Naive thymus-derived CD8-positive, alpha-beta T cell (primary cell): ENCODE measurements at places on chromosomes 13 and 19. TPM values are rescaled to one million over a fixed set of nuclear protein-coding genes. Genes with fewer than 3 reads are reported as not detected.

DNA sequence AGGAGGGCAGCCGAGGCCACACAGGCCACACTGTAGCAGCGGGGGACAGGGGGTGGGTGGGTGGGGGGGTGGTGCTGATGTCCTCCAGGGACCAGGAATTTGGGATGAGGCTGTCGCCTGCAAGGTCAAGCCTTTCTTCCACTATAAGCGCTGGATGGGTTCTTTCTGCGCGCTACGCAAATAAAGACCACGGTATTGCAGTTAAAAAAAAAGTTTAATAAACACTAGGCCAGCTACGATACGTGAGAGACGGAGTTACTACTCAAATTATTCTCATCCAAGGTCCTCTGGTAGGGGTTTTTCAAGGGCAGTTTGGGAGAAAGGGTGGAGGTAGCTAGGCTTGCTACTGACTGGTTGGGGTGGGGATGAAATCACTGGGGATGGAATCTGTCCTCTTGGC, 508 bp upstream of the ZNF44 start:
- no peak for DNase-seq
- H3K27ac ChIP-seq = peak overlapping the region; percentile 98
- H3K4me3 ChIP-seq = peak overlapping the region; percentile 91
- peaks cover 18% of the 10 kb centered on the region for H3K4me1 ChIP-seq
- H3K27me3 ChIP-seq = no peaks in the 10 kb centered on the region

DNA sequence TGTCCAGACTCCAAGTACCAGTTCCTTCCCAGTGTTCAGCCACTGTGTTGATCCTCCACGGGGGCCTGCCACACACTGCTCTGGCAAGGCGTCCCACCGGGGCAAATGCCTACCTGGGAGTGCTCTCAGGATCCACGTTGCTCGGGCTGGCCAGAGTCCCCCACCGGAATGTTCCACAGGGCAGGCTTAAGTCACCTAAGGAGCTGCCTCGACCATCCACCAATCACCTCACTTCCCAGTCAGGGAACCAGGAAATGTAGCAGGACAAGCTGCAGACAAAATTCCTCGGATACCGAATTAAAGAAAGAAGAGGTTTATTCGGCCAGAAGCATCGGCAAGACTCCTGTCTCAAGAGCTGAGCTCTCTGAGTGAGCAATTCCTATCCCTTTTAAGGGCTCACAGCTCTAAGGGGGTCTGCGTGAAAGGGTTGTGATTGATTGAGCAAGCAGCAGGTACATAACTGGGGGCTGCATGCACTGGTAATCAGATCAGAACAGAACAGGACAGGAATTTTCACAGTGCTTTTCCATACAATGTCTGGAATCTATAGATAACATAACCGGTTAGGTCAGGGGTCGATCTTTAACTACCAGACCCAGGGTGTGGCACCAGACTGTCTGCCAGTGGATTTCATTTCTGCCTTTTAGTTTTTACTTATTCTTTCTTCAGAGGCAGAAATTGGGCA, 56.9 kb upstream of the EDNRB start:
- no peak for DNase-seq
- no peaks in the 10 kb centered on the region for H3K36me3 ChIP-seq
- no peaks in the 10 kb centered on the region for H3K4me1 ChIP-seq
- no peak overlapping the region for H3K27ac ChIP-seq

DNA sequence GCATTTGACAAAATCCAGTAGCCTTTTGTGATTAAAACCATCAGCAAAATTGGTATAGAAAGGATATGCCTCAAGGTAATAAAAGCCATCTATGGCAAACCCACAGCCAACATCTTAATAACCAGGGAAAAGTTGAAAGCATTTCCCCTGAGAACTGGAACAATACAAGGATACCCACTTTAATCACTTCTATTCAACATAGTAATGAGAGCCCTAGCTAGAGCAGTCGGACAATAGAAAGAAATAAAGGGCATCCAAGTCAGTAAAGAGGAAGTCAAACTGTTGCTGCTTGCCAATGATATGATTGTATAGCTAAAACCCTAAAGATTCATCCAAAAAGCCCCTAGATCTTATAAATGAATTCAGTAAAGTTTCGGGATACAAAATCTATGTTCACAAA, 1510.3 kb downstream of the PCDH9 start:
- no peaks in the 10 kb centered on the region for H3K27me3 ChIP-seq
- no peak overlapping the region for H3K27ac ChIP-seq
- H3K4me3 ChIP-seq = no peak overlapping the region
- no peak for DNase-seq

Gene KLK10
- polyA plus RNA-seq = not detected
